Urinary bladder (tissue), 4 donors: ENCODE measurements at places on chromosomes 16 and 17. TPM values are rescaled to one million over a fixed set of nuclear protein-coding genes. Genes with fewer than 3 reads are reported as not detected.

GRCh38 chr17:8835106-8835505, 32.4 kb downstream of the PIK3R6 start:
- no peak for DNase-seq

Gene ATP2A1
- polyA plus RNA-seq: 0.42 TPM

Gene KRT17
- polyA plus RNA-seq: 72.1 TPM

Gene CYGB
- 68.7 TPM for polyA plus RNA-seq

DNA sequence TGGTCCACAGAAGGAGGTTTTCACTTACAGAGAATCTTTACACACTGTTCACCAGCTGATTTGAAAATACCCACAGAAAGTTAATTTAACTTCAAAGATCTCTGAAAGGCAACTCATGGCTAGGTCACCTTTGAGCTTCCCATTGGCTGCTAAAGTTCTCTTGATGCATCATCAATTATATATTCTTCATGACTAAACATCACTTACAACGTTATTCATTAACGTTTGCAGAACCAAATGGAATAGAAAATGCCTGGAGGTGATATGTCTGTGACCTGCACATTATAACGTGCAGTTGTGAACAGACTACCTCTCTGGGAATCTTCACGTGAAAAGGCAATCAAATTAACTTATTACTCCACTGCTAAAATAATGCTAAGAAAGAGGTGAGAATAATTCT, 238.5 kb downstream of the ZFHX3 start:
- DNase-seq: no peak

DNA sequence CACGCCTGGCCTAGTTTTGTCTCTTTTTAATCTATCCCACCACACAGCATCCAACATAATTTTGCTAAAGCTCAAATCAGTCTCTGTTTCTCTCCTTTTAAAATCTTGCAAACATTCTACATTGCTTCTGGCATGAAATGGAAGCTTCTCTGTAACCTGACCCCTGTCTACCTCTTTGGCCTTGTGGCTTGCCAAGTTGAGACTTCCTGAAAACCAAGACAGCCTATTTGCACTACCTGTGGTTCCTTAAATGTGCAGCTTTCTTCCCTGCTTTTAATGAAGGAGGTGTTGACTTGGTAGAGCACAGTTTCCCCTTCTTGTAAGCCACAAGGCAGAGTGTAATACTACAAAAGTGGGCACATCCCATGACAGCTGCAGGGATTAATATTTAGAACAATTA, 6.0 kb upstream of the CCL3 start:
- DNase-seq: no peak

Gene NACA2
- polyA plus RNA-seq: not detected

DNA sequence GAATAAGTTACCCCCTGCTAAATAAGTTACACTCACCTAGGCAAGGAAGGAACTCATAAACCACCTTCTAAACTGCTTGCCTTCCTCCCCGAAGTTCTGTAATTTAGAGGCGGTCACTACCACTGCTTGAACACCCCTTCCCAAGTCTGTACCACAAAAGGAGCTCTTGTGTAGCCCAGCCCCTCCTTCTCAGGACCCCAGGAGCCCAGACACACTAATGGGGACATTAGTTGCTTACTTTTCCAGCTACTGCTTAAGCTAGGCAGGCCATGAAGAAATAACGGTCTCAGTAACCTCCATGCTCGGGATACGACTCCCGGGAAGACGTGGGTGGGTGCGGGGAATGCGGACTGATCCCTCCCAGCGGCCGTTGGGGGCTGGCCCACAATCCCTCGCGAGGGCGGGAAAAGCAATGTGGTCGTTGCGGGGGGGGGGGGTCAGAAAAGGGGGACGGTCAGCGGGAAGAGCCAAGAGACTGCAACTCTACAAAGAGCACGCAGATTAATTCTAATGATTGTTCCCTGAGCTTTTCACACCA, at the start of gene TEX14:
TSS of gene TEX14 (minus strand) at position 345 of the 538 bp plus-strand sequence. CDS start 40,044 bp downstream, outside the sequence.
- no peak for DNase-seq

Gene HNF1B
- polyA plus RNA-seq: 1.5 TPM

Gene KRT9
- not detected for polyA plus RNA-seq

- no peak for DNase-seq
Measured at GRCh38 chr17:42678951-42679491, 2.2 kb upstream of the PLEKHH3 start.

DNA sequence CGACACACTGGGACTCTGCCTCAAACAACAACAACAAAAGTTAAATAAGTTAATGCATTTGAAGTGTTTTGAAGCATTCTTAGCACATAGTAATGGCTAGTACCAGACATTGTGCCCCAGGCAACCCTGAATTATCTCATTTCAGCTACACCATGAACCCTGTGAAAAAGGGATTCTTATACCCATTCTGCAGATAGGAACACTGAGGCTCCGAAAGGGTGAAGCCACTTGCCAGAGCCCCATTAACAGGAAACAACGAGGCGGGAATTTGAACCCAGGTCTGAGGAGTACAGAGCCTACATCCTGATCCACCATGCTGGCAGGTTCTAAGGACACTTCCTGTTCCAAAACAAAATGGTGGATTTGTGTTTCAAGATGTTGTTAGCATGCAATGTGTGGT, 9.2 kb downstream of the GPR139 start:
- no peak for DNase-seq

DNA sequence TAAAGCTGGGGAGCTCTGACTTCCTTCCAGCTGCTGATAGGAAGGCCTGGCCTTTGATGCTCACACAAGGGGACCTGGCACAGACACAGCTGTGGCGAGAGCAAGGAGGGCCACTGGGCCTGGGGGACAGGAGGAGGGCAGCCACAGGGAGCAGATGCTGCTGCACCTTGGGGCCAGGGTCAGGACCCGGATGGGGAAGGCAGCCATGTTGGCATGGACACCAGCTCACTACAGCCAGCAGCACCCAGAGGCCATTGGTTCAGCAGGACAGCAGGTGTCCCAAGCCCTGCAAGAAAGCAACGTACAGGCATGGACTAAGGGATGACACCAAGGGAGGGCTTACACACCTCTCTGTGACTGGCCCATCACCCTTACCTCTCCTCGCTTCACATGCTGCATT, 8.0 kb upstream of the RNF112 start:
- no peak for DNase-seq

DNA sequence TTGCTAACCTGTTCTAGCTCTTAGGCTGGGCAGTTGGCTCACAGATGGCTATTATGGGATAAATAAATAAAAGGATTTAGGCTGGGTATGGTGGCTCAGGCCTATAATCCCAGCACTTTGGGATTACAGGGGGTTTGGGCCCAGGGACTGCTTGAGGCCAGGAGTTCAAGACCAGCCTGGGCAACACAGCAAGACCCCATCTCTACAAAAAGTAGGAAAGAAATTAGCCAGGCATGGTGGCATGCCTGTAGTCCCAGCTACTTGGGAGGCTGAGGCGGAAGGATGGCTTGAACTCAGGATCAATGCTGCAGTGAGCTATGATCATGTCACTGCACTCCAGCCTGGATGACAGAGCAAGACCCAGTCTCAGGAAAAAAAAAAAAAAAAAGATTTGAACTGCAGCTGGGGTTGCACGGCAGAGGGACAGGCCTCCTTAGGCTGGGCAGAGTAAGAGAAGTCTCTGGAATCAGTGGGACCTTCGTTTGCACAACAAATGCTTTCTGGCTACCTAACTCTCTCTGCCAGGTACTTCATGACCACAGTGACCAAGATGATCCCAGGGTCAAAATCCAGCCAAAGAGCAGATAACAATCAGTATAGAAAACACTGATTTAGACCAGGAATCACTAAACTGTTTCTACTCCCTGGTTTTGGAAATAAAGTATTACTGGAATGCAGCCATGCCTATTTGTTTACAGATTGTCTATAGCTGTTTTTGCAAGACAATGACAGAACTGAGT, 6.8 kb downstream of the RUSF1 start:
- DNase-seq: no peak

DNA sequence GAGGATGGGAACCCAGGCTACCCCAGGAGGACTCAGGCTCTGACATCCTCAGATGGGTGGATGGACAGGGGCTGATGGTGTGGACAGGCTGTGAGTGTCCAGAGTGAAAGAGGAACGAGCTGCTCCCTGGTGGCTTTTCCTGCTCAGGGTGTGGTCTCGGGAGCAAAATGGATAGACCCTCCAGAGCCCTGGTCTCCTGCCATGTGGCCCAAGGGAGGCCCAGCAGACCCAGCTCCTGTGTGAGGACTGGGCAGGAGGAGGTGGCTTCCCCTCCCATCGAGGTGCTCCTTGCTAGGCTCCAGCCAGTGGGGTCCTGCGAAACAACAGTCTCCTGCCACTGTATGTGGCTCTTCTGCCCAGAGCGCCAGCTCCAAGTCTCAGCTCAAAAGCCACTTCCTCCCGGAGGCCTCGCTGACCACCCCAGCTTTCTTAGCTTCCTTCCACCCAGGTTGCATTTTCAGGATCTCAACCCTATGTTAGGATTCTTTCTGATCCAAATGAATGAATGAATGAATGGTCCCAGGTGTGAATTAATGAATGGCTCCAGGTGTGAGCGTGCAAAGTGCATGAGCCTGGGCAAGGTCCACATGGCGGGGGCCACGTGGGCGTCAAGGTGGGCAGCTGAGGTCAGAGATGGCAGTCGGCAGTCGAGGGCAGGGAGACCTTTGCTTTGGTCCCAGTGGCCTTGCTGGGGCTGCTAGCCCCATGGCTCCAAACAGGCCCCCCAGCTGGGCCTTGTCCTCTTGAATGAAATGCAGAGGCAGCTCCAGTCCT, 120.3 kb upstream of the CIBAR2 start:
- no peak for DNase-seq

Gene PIK3R5
- 4.6 TPM for polyA plus RNA-seq

Gene NPB
- polyA plus RNA-seq: 0.85 TPM

GRCh38 chr16:78325468-78326352, 226.3 kb downstream of the WWOX start:
- no peak for DNase-seq

GRCh38 chr16:69555437-69555836, 10.3 kb upstream of the NFAT5 start:
- DNase-seq: no peak

GRCh38 chr17:8018436-8018835, 16.0 kb downstream of the GUCY2D start:
- DNase-seq: no peak

Gene CMTM3
- polyA plus RNA-seq: 33.4 TPM

DNA sequence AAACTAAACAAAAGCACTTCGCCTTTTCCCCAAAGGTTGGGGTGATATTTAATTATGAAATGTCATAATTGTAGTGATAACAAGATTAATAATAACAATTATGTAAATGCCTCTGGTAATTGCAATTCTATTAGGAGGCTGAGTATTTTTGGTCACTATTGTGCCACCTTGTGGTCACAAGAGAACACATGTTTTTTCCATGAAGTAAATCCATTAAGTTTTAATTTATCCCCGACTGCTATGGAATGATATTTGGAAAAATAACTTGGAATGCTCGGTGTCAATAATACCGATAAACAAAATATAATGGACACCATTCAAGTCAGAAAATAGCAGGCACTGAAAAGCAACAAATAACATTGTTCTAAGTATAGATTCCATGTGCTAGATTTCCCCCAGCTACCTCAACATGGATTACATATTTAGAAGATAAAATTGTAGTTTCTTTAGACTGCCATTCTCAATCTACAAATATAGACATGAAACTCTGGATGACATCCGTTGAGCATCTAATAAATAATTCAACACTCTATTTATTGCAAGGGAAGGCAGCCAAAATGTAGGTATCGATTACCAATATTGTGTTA, 25.0 kb upstream of the KCNJ2 start:
- no peak for DNase-seq
